ENCODE measurements at places on chromosomes 5 and 9.

DNA sequence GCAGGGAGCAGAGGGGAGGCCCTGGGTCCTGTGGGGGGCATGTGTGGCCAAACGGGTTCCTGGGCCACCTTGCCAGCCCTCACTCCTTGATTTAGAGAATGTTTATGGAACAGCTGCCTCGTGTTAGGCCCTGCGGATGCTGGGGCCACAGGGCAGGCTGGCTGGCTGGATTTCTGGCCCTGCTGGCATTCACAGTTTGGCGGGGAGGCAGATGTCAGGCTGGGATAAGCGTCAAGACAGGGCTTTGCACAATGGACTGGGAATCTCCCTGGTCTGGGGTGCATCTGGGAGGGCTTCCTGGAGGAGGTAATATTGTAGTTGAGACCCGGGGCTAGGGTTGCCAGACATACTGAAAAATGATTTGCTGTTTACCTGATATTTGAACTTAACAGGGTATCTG is 13.8 kb downstream of the NCS1 start:
- DNase-seq = no peak

DNA sequence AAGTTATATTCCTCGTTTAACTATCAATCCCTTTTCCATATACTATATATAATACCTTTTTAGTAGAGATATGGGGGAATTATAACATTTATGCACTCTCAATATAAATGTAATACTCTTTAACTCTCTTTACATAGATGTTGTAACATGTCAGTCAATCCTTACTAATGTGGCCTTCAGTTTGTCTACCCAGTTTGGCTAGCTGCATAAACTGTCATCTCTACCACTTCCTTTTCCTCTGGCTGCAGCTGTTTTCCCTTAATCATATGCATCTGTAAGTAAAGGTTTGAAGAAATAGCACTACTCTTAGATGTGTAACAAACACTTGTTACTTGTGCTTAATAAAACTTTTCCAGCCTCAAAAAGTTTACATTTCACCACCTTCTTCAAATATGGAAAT is 13.4 kb downstream of the ABHD17B start:
- DNase-seq = peak; percentile 42

- DNase-seq = no peak
Measured at GRCh38 chr9:71747576-71747975, 20.7 kb downstream of the CEMIP2 start.

DNA sequence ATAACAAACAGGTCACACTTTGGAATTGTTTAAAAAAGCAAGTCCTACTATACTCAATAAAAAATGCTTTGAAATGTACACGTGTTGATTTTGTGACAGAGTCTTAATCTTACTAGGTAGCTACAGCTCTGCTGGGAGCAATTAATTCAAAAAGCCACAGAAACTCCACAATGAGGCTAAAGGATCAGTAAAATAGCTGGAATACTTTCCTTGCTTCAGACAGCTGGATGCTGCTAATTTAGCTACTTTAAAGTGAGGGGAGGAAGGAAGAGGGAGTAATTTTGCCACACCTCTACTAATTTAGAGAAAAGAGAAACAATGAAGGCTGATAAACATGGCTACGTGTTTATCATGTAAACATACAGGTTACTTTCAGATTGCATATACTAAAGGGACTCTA is 927.6 kb upstream of the DMAC1 start:
- DNase-seq = no peak

- no peak for DNase-seq
Measured at GRCh38 chr5:9479990-9480389, 65.9 kb downstream of the SEMA5A start.

DNA sequence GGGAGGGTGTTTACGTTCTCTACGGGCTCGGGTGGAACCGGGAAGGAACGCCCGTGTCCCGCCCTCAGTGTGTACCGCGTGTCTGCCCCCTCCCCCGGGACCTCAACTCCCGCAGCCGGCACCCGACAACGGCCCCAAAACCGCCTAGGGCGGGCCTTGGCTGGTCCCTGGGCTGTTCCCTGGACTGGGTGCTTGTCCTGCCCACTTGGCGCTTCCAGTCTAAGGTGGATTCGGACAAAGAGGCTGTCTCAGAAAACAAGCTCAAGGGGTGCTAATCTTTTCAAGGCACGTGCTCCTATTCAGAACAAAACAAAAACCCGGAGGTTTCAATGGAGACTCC is 379 bp upstream of the CLK4 start:
- DNase-seq = no peak

GRCh38 chr5:176538989-176539384 is 1.8 kb upstream of the RNF44 start:
- DNase-seq = no peak

- peak; percentile 32 for DNase-seq
Measured at GRCh38 chr9:124776954-124777648, at the start of gene OLFML2A. OLFML2A (plus strand) TSS chr9:124777133; CDS start chr9:124777271, 138 bp downstream.
